ENCODE measurements at places on chromosomes 2 and 18.

DNA sequence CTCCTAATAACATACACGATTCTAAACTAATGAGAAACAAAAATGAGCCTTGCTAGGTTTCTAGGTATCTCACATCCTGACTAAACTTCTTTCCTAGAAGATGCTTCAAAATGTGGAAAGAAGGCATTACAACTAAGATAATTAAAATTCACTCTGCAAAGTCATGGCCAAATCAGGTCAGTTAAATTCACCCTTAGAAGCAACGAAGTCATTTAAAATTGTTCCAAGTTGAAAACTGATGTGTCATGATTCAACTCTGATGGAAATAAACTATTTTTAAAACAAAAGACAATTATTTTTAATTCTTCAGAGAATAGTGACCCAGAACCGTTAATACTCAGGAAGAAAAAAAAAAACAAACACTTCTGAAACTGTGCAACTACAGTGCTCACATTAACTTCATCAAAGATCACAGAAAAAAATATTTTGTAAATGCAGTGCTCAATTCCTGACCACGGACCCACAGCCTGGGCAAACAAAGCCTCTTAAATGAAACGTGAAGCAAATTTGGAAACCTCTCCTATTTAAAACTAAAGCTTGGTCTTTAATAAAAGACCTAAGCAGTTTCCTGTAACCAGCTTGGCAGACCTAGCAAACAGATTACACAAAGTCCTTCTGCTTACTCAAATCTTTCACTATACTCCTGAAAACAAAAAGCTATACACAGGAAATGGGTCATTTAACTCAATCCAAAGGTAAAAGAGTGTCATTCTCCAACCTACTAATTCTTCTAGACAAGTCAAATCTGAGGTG is 39.0 kb downstream of the CHN1 start:
- no peak for DNase-seq

DNA sequence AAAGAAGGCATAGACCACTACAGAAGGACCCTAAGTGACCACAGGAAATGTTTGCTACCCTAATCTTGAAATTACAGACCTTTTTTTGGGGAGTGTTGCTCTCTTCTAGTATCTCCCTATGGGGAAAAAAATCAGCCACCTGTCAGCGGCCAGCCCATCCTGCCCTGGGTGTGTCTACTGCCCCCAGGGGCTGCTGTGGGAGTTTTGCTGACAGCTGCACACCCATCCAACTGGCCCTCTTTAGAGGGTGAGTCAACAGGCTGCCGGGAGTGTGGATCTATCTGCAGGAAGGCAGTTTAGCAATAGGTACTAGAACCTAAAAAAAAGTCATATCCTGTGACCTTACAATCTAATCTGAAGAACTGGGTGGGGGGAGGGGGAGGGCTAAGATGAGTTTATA is 796 bp upstream of the DYSF start:
- DNase-seq = no peak

DNA sequence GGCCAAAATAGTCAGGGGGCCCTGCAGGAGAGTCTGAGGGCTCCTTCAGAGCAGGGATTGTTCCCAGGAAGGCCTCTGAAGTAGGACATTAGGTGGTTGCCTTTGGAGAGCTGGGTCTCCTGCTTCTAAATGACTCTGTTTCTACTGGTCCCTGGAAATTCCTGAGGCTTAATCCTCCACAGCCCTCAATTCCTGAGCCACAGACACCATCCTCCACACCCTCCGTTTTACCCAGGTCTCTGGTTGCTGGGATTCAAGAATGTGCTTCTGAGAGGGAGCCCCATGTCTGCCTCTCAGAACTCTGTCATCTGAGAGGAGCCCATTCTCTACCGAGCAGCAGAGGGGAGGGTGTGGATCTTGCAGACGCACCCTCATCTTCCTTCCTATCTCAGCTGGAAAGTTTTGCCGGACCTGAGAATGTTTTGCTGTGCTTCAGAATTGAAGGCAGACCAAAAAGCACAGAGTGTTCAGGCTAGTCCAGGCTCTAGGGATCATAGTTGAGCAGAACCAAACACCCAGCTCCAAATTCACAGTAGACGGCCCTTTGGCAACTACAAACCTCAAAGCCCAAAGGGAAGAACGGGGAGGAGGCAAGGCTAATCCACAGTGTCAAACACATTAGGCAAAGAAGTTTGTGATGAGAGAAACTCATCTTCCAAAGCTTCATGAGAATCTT is 8.1 kb downstream of the VIT start:
- DNase-seq = no peak

DNA sequence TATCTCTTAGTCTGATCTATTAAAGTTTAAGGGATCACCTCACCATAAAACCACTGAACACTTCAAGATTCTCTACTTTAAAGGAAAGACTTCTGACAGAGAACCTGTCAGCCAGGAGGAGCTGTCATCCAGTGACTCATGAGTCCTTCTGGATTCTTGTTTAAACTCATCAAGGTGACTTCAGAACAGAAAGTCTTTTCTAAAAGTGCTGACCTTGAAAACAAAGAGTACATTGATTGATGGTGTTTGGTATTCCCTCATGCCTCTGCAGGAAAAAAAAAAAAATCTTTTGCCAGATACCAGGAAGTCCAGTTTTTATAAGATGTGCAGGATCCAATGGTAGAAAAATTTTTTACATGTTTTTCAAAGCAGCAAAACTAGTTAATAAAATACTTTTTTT is 12.3 kb downstream of the DSG2 start:
- DNase-seq = no peak

DNA sequence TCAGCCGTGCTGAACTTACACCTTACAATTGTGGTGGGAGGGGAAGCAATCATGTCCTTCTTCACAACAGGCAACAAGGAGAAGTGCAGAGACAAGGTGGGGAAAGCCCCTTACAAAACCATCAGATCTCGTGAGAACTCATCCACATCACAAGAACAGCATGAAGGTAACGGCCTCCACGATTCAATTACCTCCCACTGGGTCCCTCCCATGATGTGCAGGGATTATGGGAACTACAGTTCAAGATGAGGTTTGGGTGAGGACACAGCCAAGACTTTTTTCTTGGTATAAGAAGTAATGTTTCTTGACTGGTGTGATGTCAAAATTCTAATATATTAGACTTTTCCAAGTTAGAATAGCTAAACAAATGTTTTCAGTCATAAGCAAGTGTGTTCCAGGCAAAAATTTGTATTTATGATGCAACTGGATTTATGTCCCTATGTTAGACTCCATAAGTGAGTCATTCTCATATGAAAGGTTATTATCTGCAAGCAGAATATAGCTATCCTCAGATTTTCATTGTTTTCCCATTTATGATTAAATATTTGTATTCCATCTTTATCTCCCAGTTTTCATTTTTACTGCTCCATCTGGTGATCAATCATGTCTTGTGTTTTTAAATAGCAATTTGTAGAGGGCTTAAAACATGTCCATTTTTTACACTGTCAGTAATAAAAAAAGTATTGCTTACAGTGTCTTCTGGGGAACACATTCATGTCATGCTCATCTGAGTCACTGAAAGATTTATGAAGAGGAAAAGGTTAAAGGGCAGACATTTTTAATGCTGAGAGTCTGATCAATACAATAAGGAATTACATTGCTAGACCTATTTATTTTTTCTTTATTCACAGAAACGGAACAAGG is 995.2 kb upstream of the CDH2 start:
- no peak for DNase-seq

DNA sequence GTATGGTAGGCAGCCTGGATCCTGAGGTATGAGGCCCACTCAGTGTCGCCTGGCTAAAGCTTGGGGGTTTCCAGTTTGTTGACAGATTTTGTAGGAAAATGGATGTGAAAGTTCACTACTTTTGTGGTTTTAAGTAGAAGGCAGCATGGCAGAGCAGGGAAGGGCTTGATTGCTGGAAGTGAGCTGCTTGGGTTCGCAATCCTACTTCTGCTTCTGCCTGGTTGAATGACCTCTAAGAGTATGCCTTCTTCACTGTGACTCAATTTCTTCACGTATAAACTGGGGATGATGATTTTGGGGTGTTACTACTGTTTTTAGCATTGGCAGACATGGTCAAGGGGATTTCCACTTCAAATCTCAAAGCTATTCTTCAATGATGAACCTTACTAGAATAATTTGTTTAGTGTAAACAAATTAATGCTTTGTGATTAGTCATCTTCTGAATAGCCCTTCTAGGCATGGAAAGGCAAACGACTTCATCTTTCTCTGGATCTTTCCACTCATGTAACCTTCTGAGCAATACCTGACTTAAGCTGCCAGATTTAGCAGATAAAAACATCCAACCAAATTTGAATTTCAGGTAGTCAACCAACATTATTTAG is 13.2 kb downstream of the BMP10 start:
- DNase-seq = no peak

- DNase-seq = no peak
Observed at GRCh38 chr18:34055227-34055626, 169.5 kb downstream of the NOL4 start.

DNA sequence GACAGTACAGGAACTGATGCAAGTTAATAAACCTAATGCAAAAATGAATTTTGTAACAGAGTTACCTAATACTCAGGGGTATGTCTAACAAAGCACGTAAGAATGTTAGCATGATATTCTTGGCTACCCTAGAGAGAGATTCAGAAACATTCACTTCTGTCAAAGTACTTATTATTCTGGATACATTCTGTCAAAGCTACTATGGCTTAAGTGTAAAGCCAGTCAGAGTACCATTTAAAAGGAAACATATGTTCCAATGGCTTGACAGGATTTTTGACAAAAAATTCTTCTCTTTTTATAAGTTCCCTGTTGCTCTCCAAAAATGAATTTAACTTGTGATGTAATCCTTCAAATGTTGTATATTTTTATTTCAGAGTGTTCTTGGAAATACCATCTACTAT is 85.5 kb downstream of the PIGN start:
- no peak for DNase-seq

DNA sequence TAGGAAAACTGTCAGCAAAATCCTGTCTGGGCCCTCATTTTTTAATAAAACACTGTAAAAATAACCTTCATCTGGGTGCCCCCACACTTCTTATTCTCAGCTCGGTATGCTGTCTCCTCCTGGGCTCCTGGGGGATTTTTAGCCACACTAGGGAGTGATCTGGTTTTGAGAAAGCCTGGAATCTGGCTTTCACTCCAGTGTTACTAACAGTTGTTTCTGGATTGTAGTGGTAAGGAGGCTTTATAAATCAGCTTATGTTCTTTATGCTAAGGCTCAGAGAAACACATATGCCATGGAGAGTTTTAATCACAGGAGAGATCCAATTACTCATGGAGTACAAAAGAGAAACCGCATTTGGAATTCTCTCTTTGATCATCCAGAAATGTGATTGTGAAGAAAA is 744.3 kb upstream of the SOX11 start:
- no peak for DNase-seq

- DNase-seq = no peak
Observed at GRCh38 chr2:193461431-193461934, 1266.8 kb upstream of the TMEFF2 start.

DNA sequence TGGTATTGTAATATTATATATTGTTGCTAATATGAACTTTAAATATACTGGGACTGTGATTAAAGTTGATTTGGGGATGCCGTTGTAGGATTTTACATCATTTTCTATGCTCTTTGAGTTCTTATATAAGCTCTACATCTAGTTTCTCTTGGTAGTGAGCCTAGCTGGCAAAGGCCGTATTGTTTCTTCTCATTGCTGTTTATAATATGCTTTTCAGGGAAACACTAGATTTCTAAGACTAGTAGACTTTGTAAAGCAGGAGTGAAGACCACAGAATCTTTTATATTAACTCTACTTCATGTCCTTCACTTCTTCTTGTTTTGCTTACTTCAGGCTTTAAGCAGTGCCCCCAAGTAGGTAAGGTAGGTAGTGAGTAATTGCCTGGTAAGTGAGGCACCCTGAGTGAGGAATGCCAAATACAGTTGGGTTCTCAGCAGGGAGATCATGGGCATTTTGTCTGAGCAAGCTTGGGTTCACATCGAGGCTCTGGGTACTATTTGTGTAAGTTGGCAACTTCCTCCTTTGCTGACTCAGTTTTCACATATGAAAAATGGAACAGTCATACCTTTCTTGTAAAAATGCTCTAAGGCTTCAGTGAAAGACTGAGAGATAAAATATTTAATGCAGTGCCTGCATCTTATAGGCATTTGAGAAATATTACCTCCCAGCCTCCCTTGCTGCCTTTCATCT is 96.4 kb downstream of the RNF144A start:
- no peak for DNase-seq

- no peak for DNase-seq
Observed at GRCh38 chr18:76805221-76805620, 17.1 kb upstream of the ZNF236 start.

DNA sequence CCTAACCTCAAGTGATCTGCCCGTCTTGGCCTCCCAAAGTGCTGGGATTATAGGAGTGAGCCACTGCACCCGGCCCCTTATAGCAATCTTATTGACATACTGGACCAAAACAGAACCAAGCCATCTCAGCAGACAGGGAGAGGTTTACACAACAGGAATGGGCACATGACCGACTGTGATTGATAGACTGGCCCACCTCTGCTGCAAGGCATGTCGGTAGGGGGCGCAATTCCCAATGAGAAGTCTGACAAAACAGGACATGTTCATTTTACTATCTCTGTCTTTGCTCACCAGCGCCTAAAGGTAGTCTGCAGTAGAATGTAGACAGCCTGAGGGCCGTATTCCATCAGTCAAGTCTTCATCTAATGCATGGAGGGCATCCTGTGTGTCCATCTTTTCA is 2.0 kb downstream of the LYPD6B start:
- DNase-seq = peak; percentile 64

- DNase-seq = no peak
Observed at GRCh38 chr18:74303936-74304335, 11.7 kb upstream of the C18orf63 start.

GRCh38 chr2:45891719-45892424 is 240.4 kb downstream of the PRKCE start:
- DNase-seq = no peak

DNA sequence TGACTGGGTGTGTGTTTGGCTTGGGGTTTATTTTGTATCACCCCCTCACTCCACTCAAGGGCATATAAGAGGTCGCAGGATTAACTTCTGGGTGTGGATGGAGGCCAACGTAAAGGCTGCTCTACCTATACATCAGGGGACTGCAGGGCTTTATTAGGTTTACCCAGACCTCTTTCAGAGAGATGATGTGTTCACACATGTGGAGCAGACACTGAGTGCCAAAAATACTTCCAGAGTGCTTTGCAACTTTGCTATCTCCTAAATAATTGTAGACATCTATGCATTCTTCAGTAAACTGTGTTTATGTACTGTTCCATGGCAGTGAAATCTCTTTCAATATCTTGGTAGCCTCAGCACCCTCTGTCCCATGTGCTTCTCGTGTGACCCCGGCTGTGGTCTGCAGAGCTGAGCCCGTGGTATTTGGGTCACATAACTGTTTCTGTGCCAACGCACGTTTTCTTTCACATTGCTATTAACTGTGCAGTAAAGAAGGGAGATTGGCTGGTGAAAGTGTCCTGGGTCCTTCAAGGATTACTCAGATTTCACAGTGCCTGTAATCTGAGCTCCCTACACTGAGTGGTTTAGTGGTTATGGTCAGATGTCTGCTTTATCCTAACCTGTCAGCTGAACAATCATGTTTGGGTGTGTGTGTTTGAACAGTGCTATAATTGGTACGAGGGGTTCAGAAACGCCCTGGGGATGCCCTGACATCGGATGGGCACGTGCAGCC is 208.1 kb downstream of the VAPA start:
- no peak for DNase-seq

GRCh38 chr2:136060416-136060815 is 57.5 kb downstream of the CXCR4 start:
- no peak for DNase-seq
